ENCODE measurements at places on chromosomes 6 and 20.

DNA sequence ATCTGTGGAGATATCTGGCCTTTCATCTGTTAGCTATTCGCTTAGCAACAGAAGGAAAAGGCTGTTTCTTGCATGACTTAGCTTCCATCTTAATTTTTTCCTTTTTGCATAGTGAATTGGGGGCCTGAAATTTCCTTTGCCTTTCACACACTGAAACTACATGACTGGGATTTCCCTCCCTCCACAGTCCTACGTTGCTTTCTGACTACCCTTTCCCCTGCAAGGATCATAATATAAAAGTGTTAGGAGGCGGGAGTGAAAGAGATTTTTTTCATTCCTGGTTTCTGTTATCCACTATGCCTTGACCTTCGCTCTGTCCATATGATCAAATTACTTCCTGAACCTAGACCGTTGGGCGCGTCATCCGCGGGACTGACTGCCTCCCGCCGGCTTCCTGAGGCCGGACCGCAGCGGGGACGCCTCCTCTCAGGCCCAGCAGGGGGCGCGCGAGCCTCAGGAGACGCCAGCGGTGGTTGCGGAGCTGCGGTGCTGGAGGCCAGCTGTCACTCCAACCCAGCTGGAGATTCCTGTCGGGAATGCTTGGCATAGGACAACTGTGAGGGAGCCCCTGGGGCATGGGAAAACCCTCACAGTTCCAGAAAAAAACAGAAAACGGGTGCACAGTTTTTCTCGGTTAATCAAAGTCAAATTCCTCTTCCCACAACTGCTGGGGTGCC is 55.6 kb downstream of the MEP1A start:
- peak; percentile 36 for DNase-seq

DNA sequence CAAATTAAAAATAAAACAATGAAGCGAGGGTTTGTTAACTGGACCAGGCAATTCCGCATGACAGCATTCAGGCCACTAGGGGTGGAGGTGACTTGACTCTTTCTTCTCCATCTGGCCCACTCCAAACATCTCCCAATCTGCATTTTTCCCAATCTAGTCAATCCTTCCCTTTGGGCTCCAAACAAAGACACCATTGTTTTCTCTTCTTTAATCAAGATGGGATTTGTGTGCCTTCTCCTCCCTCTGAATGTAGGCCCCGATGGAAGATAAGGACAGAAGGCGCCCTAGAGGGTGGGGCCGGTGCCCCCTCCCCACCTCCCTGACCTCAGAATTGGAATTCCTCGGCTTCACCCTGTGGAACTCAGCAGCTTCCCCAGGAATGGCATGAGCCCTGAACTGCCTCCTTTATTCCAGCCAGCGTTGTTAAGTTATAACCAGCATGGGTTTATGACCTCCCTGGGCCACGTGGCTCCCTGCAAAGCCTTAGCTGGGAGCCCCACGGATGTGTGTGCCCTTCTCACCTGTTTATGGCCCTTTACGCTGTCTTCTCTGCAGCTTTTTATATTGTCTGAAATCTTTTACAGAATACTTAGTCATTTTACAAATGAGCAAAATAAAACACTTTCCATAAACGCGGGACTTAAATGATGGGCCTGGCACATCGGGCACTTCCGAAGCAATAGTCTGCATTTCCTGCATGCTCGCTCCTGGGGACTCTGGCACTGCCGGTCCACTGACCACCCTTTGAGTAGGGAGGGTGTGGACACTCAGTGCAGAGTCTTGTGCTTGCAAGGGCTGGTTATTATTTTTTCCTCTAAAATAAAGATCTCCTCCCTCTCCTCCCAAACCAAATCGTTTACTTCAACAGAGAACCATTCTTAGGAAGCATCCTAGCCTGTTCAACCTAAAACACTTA is 24.5 kb downstream of the OVOL2 start:
- no peak for DNase-seq

- no peak for DNase-seq
These were observed 29.1 kb upstream of the ZC3H12D start for GRCh38 chr6:149513915-149514314.

DNA sequence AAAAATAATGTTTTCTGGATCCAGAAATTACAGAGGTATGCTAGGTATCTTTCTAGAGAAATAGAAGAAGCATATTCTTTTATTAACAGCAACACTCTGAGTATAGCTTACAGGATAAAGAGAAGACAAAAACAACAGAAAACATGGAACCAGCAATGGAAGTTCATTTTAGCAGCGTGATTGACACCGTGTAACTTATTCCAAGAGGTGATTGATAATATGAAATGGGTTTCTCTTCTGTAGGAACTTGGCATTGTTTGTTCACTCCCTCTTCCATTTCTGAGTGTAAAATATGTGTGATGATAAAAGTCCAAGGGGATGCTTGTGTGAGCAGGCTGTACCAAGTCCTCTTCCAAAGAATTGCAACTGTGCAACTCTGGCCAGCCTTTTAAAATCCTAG is 303.0 kb downstream of the COL12A1 start:
- DNase-seq: no peak

GRCh38 chr20:1336699-1337367 is 7.9 kb upstream of the SDCBP2 start:
- DNase-seq: no peak

GRCh38 chr20:39108746-39109145 is 146.6 kb downstream of the DHX35 start:
- no peak for DNase-seq

- no peak for DNase-seq
These were observed 304.7 kb downstream of the TRDN start for GRCh38 chr6:123332070-123332469.

DNA sequence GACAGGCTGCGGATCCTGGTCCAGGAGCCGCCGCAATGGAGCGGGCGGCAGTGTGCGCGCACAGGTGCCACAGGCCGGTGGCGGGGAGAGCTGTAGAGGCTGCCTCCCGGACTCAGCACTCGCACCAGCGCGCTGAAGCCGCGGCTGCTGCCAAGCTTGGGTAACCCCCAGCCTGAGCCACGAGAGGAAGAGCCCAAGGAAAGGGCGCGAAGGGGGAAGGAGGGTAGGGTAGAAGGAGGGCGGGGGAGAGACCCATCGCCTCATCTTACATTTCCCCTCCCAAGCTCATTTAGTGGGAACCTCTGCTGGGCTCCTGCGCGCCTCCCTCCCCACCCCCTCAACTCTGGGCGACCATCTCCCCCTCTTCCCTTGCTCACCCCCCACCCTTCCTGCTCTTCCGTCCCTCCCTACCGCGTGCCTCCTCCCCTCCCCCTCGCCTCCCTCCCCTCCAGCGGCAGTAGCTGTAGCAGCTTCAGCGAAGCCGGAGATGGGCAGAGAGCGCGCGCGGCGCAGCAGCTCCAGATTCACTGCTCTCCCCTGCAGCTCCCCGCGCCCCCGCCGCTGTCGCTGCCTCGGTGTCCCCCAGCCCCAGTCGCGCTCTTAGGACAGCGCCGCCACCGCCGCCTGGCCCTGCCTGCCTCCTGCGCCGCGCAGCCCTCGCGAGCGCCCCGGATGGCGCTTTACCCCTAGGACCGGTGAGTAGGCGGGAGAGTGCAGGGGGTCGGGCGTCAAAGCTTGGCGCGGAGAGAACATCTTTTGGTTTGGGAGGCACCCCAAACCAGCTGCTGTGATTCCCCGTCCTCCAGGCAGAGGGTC is at the start of gene FUT9:
Gene FUT9, plus strand, starts transcription at position 457 of the 816 bp plus-strand sequence. CDS start 187,182 bp downstream, outside the sequence.
- no peak for DNase-seq

DNA sequence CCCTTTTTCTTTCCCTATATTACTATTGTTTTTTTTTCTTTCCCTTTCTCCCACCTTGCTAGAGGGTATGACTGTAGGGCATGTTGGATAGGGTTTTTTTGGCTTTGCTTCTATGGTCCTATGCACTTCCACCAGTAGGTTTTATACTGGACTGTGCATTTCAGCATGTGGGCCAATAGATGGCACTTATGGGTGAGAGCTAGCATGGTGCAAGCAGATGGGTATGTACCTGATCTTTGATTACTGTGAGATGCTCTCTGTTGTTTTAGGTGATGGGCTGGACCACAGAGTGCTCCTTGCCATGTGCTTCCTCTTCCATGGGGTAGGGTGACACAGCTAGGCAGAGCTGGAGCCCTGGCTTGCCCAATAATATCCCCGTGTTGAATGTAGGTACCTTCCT is 128.5 kb upstream of the CHD6 start:
- DNase-seq: no peak
